ENCODE measurements at places on chromosomes 5 and 9.

DNA sequence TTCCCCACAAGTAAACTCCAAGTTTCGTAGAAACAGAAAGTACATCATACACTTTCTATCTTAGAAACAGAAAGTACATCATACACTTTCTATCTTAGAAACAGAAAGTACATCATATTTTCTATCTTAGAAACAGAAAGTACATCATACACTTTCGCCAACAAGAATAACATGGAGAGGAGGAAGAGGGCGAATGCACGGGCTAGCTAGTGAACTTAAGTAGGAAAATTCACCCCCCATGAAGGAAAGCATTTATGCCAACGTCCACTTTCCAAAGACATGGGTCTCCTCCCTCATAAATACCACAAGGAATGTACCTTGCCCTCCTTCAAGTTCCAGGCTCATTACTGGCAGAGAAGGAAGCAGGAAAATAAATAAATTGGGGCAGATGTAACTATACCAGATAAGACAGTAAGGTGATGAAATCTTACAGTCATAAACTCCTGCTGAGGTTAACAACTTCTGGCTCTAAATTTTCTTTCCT lies 64.7 kb downstream of the FRMD3 start:
- DNase-seq = no peak

GRCh38 chr5:9864791-9865190 lies 234.6 kb upstream of the TAS2R1 start:
- DNase-seq = no peak

GRCh38 chr9:113609562-113610318 lies 146.2 kb downstream of the RGS3 start:
- DNase-seq = no peak

- no peak for DNase-seq
Observed at GRCh38 chr9:109030426-109030825, 17.1 kb upstream of the CTNNAL1 start.

DNA sequence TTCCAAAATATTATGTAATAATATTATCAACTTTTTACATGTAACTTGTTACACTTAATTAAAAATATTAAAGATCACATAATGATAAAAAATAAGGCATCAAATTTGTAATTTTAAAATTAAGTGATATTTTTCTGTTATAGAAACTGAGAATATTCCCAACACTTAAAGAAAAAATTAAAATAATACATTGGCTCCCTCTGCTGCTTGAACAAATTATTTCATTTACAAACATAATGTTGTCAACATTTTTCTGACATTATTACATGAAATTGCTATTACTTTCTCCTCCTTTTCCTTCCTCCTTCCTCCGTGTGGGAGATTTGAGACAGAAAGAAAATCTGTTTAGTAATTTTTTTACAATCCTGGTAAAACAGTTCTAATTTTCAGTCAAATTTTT lies 42.3 kb downstream of the RNF180 start:
- no peak for DNase-seq

DNA sequence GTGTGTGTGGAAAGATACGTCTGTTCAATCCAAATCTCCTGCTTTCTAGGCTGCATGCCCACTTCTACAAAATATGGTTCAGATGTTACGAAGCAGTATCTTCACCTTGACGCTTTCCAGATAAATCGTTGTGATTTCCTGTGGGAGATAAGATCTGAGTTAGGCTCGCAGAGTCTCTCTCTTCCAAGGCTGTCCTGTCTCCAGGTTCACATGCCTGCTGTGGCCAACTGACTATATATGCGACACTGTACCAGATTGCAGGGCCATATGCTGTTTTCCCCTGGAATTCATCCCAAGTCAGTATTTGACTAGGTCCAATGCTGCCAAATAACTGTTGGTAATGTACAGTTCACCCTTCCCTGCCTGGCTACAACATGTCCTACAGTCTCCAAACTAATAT lies 47.9 kb downstream of the TMEM252 start:
- DNase-seq = no peak

DNA sequence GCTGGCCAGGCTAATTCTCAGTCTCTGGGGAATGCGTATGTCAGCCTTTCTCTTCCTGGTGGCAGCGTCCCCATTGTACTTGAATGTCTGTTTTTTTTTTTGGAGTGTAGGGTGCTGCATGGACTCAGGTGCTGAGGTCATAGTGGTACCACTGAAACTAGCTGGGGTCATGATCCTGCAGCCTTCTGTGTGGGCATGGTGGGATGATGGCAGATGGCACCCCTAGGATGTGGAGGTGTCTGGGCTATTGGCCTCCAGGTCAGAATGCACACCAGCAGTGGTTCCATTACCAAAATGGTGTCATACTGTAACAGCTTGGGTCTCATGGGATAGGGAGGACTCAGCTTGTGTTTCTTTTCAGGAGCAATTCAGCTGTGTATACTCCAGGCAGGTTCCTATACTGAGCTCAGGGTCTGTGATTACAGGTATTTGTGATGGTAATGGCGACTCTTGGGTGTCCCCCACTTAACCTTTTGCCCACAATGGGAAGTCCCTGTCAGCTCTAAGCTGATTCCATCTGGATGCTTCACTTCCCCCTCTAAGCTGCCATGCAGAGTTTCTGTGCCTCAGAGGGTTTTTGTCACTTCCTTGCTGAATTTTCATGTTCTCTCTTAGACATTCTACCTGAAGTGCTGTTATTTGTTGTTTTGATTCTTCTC lies 17.9 kb downstream of the HSD17B4 start:
- DNase-seq = no peak

GRCh38 chr5:116531635-116532034 lies 43.0 kb downstream of the SEMA6A start:
- no peak for DNase-seq

DNA sequence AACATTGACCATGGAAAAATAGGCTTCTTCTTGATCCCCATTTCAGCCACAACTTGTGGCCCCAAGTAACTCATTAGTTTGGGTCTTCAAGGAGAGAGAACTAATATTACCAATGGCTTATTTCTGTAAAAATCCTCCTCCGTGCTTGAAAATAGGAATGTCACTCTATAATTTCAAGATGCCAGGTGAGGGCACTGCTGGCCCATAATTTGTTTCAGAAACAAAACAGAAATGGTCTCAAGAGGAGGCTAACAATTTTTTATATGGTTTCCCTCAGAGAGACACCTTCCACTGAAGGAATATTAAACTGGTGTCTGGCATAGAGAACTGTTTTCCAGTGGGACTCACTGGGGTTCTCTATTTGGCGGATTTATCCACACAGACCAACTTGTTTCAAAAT lies 437.0 kb upstream of the TRPC7 start:
- DNase-seq = no peak

- DNase-seq = no peak
Observed at GRCh38 chr9:107973451-107973850, 483.9 kb upstream of the KLF4 start.

DNA sequence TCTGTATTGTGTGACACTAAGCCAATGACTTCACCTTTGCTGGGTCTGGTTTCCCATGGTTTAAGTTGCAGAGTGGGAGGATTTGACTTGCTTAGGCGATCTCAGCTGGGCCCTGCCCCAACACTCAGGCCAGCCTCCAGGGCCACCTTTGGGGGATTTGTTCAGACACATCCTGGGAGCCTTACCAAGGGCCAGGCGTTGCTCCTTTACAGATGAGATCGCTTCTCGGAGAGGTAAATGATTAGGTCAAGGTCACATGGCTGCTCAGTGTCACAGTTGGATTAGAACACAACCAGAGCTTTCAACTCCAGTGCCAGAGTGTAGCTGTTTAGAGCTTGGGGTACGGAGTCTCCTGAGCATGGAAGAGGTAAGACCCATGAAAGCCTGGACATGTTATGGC lies 57.5 kb downstream of the COL27A1 start:
- no peak for DNase-seq

- no peak for DNase-seq
Observed at GRCh38 chr9:81841333-81841732, 86.9 kb upstream of the SPATA31D4 start.

DNA sequence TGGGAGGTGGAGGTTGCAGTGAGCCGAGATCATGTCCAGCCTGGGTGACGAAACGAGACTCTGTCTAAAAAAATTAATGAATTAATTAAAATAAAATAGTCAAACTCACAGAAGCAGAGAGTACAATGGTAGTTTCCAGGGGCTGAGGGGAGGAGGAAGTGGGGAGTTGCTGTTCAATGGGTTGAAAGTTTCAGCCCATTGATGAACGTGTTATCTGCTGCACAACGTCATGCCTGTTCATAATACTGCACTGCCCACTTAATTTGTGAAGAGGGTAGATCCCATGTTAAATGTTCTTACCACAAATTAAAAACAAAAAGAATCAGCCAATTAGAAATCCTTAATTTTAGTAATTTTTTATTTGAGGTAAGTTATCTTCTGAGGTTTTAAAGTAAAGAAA lies 16.4 kb upstream of the RUFY1 start:
- no peak for DNase-seq

GRCh38 chr9:22433691-22434090 lies 12.9 kb upstream of the DMRTA1 start:
- DNase-seq = no peak

DNA sequence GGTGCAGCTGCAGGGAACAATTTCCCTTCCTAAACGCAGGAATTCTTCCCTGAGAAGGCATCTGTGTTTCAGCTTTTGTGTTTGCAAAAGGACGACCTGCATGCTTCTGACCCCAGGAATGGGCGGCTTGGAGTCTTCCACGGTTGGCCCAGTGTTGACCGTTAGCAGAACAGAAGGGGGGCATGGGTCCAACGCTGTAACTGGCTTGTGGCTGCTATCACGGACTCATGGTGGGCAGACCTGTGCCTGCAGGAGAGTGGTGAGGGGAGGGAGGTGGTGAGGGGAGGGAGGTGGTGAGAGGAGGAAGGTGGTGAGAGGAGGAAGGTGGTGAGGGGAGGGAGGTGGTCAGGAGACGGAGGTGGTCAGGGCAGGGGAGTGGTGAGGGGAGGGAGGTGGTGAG lies 388.6 kb upstream of the IRX4 start:
- no peak for DNase-seq

DNA sequence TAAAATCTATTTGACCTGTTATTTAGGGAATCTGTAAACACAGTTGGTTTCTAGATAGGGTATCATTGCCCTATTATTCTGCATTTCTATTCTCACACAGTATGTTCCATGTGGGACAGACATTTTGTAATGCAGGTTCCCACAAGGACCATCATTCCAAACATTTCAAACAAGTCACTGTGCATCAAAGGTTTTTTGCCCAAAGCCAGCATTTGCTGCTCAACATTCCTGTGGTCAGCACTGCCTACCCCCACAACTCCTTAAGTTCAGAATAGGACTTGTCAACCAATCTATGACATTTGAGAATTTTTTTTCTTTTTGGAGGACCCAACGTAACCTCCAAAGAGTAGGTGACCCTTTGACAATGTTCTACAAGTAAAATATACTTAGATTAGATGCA lies 95.7 kb downstream of the LPAR1 start:
- DNase-seq = no peak

GRCh38 chr9:4499917-4500316 lies 9.6 kb downstream of the SLC1A1 start:
- no peak for DNase-seq

DNA sequence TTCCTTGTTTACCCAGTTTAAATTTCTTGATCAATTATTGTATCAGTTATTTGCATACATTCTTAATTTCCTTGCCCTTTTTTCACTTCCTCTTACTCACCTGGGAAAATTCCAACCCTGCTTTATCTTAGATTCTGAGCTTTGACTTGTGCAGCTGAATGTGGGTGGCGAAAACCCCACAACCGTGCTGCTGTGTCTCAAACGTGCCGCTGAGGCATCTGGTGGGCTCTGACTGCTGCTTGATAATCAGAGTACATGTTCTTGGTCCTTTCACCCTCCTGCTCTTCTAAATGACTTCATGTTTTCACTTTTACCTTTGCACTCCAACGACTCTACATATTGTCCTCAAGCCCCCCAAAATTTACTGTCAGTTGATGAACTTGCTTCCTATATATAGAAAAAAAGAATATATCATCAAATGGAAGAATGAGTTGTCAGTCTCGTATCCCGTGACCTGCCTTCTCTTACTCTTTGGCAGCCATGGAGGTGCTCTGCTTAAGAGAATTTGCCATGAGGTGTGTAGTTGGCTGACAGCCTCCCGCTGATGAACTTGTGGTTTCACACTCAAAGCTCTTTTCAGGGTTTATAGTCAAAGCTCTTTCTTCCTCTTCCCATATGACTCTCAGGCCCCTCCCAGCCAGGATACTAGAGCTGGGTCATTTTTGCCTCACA lies 14.0 kb upstream of the JAK2 start:
- no peak for DNase-seq

- no peak for DNase-seq
Observed at GRCh38 chr5:164722702-164723101, 1217.3 kb downstream of the MAT2B start.

DNA sequence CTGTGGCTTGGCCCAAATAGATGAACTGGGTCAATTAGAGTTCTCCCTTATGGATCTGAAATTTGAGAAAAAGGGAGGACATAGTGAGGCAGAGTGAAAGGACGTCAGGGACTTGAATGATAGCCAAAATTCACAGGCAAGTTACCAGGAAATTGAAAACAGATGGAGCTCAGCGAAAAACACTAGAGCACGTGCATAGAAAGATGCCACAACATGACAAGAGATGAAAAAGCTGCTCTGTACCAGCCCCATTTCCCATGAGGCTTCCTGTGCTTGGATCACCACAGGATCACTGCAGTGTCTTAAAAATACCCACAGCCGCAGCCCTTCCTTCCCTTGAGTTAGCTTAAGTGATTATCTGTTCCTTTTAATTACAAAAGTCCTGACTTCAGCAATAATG lies 39.0 kb upstream of the HOMER1 start:
- DNase-seq = no peak

- DNase-seq = no peak
Observed at GRCh38 chr9:1171546-1171945, 121.4 kb downstream of the DMRT2 start.

DNA sequence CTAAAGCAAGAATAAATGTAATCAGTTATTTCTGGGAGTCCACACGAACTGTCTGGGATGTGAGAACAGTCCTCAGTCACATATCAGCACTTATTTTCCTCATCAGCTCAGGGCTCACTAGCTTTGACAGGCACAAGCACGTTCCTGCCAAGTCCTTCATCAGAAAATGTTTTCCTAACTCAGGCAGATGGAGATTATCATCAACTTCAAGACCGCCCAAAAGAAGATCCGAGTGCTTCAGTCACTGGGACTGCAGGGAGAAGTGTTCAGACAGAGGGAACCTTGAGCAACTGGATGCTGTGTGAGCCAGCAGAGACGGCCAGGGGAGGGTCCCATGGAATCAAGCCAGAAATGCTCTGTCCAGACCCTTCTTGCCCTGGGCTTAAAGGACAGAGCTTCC lies 189.4 kb downstream of the NXNL2 start:
- no peak for DNase-seq

DNA sequence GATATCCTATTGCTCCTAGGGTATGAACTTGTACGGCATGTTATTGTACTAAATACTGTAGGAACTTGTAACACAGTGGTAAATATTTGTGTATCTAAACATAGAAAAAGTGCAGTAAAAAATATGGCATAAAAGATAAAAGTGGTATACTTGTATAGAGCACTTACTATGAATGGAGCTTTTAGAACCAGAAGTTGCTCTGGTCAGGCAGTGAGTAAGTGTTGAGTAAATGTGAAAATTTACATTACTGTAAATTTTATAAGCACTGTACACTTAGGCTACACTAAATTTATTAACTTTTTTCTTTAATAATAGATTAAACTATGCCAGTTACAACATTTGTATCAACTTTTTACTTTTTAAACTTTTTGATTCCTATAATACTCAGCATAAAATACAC lies 109.1 kb downstream of the ZCCHC7 start:
- DNase-seq = no peak

GRCh38 chr9:130936285-130937117 lies 2.5 kb downstream of the FIBCD1 start:
- no peak for DNase-seq

Data from esophagus squamous epithelium (tissue), 5 donors.